ENCODE measurements at places on chromosomes 6 and 20.
A peak's percentile ranks its signal among the peaks of the same experiment; 100 is the strongest.

DNA sequence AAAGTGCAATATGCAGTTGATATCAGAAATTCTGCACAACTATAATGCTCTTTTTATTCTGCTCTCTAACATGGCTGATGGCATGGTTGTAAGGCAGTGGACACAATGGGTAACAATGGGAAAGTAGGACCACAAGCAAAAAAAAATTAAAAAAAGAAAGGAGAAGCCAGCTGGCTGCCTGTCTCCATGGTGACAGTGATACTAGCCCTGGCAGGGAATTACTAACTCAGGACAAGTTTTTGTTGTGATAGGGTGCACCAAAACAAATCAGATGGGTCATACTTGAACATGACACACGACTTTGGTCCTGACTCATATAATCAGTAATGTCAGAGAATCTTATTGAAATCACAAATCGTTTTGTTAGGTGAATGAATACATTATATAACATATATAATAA is 169.4 kb downstream of the TRDN start:
- DNase-seq: no peak

GRCh38 chr6:6402591-6402990 is 82.1 kb upstream of the F13A1 start:
- no peak for DNase-seq

DNA sequence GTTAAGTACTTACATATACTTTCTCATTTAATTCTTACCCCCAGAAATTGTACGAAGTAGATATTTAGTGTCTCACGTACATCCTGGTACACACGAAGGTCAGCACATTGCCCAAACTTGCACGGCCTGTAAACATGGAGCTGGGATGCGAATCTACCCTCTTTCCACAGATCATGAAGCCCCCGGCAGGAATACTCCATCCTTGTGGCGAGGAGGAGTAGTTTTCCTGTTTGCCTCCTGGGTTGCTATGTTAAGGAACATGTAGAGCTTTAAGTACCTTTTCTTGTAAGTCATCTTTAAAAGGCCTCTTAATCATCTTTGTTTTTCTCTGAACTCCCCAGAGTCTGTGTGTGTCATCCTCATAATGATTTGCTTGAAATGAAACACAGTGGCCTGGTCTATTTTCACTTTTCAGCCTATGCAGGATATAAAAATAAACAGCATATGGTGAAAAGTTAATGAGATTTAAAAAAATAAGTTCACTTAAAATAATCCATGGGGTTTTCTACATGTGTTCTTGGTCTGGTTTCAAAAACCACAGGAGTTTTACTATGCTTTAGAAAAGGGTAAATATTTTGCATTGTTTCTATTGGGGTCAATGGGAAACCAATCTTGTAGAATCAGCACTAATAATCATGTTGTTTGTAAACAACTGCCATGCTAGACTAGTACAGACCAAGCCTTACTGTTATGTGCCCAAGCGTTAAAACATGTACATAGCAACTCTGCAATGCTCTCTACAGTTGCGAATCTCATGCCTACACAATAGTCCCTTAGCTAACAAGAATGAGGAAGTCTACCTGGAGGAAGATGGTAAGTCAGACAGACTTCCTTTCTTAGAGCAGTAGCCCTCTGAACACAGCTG is 9.3 kb upstream of the ARID1B start:
- DNase-seq: peak; percentile 68

DNA sequence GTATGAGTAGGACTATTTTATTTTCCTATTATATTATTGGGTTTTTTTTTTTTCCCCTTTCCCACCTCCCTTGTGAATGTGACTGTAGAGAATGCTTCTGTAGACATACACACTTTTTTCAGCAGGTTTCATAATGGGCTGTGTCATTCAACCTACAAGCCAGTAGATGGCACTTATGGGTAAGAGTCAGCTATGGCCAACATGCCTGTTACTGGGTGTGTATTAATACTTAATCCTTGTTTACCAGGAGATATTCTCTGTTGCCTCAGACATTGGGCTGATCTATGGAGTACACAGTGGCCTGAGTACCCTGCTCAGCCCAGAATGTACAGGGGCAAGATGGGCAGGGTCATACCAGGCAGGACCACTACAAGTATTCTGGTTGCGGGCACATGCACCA is 382.5 kb downstream of the EPHA7 start:
- peak; percentile 1 for DNase-seq

DNA sequence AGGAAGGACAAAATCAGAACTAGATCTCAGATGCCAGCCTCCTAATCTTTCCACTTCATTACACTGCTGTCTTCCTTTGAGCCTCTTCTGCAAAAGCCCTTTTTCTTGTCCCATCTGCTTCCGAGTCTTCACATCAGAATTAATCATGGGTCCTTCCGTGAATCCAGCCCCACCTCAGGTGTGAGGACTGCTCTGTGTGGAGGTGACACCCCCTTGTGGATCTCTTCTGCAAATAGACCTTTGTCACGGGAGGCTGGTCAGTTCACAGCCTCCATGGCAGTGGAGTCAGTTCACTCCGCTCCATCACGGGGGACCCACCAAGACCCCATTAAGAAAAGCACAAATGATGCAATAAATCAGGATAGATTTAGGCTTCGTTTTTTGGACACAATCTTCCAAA is 171.1 kb downstream of the ADAT2 start:
- peak; percentile 21 for DNase-seq

DNA sequence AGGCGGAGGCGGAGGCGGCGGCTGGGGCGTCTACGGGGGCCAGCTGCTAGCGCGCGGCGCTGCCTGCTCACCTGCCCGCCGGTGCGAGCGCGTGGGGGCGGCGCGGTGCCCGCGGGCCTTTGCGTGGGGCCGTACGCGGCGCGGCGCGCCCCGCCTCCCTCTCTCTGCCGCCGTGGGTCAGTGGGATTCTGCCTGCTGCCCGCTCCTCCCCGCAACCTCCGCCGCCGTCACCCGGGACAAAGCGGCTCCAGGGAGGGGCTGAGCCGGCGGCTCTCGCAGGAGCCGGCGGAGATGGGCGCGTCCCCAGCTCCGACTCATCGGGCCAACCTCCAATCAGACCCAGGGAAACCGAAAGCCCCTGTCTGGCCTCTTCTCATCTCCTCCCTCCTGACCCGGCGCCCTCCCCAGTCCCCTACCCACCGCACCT is at the start of gene RCAN2:
Gene RCAN2, minus strand, starts transcription at position 249 of the 427 bp plus-strand sequence.
- peak; percentile 8 for DNase-seq
